ENCODE measurements at places on chromosomes 11 and 22.
A peak's percentile ranks its signal among the peaks of the same experiment; 100 is the strongest.

- DNase-seq: no peak
These were observed 88.4 kb downstream of the UBASH3B start for GRCh38 chr11:122743949-122744348.

DNA sequence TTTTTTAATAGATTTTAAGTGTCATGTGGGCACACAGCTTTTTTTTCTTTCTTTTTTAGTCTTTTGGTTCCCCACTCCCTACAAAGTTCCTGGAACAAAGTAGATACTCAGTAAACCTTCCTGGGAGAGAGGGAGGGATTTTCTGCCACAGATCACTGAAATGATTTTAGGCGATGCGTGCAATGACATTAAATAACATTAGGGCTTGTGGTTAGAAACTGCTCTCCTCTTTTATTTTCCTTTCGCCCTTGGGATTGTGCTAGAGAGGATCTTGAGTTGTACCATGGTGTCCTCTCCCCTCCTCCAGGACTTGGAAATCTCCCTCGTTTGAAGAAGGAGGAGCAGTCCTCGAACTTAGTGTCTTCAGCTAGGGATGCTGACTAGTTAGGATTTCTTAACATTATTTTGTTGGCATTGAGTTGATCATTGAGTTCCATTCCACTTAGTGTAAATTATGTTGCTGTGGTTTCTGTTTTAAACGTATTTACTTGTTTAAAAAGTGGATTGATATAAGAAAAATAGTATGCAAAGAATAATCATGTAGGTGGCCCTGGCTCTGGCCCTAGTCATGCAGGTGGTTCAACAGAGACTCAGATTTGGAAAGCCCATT lies 88.4 kb downstream of the TRAF6 start:
- DNase-seq: no peak

DNA sequence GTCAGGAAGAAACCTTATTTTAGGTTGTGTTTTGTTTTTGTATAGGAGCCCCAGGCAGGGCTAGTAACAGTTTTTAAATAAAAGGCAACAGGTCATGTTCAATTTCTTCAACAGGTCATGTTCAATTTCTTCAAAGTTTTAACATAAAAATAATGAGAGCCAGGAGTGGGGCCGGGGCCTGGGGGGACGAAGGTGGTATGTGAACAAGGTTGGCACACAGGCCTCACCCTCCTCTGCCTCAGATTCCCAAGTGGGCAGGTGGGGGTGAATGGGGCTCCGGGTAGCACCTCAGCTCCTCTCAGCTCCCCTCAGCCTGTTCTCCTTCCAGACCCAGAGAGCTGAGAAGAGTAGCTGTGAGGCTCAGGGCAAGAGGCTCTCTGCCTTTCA lies 4.4 kb downstream of the DERL3 start:
- no peak for DNase-seq

- DNase-seq: no peak
These were observed 772.1 kb downstream of the NTM start for GRCh38 chr11:132142554-132142953.

DNA sequence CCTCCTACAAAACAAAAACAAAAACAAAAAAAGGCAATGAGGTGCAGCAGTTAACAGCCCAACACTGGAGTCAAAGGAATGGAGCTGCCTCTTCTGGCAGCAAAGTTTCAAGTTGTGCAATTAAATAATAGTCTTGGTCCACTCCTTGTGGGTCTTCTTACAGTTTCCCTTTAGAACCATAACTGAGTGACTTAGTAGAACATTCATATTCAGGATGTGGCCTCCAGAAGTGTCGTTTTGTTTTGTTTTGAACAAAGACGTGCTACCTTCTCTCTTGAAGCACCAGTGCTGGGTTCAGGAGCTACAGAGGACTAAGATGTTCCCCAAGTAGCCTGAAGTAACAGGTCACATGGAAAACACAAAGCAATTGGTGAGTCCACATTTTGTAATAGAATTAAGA lies 2.0 kb upstream of the JAML start:
- DNase-seq: no peak

GRCh38 chr11:90822996-90823395 lies 600.1 kb upstream of the CHORDC1 start:
- DNase-seq: no peak

DNA sequence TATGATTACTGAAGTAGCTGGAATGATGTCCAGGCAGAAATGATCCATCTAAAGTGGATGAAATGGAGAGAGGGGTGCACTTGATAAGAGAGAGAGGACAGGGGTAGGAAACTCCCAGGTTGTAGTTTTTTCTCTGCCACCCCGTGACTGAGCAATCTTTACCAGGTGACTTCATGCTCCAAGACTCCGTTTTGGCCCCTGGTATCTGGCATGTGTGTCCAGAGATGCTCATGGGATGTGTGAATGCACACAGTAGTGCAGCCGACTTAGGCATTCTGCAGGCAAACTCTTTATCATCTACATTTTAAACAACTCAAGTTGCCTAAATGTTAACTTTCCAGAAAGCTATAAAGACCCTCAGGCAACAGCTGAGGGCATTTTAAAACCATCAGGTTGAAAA lies 189.3 kb upstream of the SEZ6L start:
- DNase-seq: no peak

- DNase-seq: peak; percentile 24
These were observed 35.0 kb downstream of the TBX1 start for GRCh38 chr22:19795617-19796008.

DNA sequence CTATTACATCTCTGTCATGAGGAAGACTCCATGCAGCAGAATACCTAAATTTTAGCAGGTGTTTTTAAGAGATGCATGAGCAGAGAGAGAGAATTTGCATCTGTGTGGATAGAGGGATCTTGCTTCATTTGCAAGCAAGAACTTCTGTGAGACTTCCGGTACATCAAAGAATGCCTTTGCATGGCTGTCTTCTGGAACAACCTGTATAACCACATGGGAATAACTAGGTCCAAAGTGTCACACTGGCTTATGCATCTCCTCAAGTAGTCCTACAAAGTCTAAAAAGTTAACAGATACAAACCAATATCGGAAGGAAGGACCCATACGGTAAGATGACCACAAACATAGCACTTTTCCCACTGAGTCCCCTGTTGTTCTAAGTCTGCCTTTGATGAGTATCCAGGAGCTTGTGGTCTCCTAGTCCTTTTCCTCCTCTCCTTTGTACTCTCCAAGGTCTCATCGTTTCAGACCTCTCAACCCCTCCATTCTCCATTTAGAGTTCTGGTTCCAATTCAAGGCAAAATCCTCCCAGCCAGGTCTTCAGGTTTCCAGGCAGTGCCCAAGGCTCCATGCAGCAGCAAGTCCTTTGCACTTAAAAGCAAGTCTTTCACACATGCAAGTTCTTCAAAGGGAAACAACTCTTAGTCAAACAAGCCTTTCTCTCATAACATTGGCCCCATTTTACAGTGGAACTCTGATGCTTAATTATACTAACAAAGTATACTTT lies 581.7 kb upstream of the ARHGAP42 start:
- no peak for DNase-seq

DNA sequence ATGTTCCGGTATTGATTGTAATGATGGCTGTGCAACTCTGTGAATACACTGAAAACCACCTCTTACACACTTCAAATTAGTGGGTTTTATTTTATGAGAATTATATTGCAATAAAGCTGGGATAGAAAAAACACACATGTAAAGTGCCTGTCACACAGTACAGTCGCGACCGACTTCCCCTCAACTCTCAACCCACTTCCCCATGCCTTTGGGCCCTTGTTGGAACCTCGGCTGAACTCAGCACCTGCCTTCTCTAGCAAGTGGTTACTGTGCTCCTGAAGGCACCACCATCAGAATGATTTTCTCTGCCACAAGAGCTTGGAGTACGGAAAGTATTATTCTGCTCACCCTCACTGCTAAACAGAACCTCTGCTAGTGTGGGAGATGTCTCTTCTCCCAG lies 13.5 kb downstream of the KCNJ1 start:
- no peak for DNase-seq

GRCh38 chr22:35863432-35863831 lies 145.8 kb downstream of the APOL5 start:
- no peak for DNase-seq

- DNase-seq: no peak
These were observed 102.5 kb downstream of the KCNA4 start for GRCh38 chr11:29914203-29914930.

DNA sequence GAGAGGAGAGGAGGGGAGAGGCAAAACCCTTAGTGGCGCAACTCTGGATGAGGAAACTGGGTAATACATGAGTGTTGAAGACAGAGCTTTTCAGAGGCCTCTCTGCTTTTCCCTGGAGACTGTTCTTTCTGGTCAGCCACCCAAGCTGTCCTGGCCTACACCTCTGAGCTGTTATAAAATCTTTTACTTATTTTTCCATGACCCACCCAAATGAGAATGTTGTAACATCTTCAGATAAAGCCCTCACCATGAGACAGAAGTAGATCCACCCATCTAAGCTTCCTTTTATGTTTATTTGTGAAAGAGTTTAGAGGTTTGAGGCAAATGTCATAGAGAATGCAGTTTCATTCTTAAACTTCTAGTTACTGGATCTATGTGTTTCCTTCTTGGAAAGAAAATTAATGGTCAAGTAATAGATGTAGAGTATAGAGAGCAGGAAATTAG lies 20.3 kb upstream of the APLP2 start:
- no peak for DNase-seq
